ENCODE measurements at places on chromosomes 1 and 21. TPM values are rescaled to one million over a fixed set of nuclear protein-coding genes. Genes with fewer than 3 reads are reported as not detected.

The MSH4 gene
- total RNA-seq: 0.46 TPM

The TSPAN2 gene
- 3.5 TPM for total RNA-seq

The LRIG2 gene
- total RNA-seq: 8.2 TPM

The IFI44 gene
- total RNA-seq: 8.0 TPM

The TCHH gene
- total RNA-seq: under 0.01 TPM

The SERPINC1 gene
- not detected for total RNA-seq

The SLC41A1 gene
- 12.2 TPM for total RNA-seq

The FLG2 gene
- not detected for total RNA-seq

The ACTL8 gene
- total RNA-seq: 0.09 TPM

The NUDT4B gene
- 17.1 TPM for total RNA-seq

The NOS1AP gene
- total RNA-seq: not detected

The TMPRSS15 gene
- total RNA-seq: not detected

The RSPH1 gene
- 0.14 TPM for total RNA-seq
